T-helper 22 cell (primary cell): ENCODE measurements at places on chromosomes 4 and X.

GRCh38 chr4:137819964-137820383 lies 287.7 kb upstream of the PCDH18 start:
- DNase-seq: no peak

GRCh38 chr4:12701384-12701783 lies 782.8 kb downstream of the RAB28 start:
- no peak for DNase-seq

GRCh38 chr4:24513718-24514117 lies 70.6 kb downstream of the DHX15 start:
- DNase-seq: no peak

DNA sequence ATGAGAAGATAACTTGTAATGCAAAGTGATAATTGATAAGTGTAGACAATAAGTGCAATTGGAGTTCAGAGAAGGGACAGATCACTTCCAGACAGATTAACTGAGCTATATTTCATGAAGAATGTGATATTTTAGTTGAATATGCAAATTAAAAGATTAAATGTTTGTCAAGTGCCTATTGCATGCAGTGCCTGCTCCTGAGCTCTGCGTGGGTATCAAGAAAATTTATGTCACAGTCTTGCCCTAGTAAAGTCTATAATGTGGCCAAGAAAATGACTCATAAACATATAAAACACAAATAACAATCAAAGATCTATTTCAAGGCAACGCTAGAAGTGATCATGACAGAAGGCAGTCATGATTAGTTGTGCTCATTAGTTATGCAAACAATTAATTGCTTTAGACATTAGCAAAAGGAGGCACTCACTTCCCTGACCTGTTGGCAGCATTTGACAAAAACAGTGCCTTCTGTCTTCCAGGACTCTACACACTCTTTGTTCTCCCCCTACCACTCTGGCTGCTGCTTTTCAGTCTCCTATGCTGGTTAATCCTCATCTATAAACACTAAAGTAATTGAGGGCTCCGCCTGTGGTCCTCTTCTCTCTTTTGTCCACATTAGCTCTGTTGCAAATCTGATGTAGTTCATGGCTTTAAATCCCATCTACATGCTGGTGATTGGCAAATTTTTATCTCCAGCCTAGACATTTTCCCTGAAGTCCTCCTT lies 47.7 kb downstream of the ARHGEF38 start:
- DNase-seq: no peak

- DNase-seq: peak; percentile 41
Measured at GRCh38 chrX:9342561-9343051, 122.3 kb upstream of the TBL1X start.

DNA sequence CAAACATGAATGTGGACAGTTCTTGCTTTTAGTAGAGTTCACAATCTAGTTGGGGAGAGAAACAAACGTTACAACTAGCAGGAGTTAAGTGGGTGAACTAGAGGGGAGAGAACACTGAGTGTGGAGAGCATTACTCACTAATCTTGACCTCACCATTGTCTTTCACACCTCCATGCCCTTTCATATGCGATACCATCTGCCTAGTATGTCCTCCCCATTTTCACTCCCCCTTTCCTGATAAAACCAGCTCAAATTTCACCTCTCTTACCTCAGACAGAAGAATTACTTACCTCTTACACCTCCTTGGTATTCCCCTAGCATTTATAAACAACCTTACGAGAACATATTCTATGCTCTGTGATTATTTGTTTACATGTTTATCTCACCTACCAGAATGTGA lies 53.6 kb downstream of the LAS1L start:
- no peak for DNase-seq
